ENCODE measurements at places on chromosomes 7 and 10.

- DNase-seq: no peak
Observed at GRCh38 chr7:102407910-102408309, 11.7 kb downstream of the PRKRIP1 start.

DNA sequence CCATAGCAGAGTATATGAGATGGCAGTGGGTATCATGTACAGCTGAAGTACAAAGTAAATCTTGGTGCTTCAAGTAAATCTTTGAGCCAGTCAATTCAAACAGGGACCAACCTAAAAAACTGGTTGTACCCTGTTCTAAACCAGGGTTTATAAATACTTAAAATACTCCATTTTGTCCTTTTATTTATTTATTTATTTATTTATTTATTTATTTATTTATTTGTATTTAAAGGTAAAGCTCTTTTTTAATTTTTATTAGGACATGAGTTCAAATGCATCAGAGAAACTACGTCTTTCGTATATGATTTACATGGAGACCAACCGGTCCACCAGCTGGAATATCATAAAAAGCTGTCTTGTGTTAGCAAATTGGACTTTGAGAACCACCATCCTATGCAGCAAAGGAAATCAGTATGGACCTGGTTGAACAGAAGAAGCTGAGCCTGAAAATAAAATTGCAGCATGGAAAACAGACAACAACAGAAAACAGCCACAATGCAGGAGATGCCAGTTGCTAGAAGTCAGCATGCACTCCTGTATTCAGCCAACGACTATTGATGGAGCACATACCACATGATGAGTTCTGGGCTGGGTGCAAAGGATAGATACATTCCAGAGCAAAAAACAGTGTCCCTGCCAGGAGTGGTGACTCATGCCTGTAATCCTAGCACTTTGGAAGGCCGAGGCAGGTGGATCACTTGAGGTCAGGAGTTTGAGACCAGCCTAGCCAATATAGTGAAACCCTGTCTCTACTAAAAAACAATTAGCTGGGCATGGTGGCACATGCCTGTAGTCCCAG is 60.0 kb downstream of the PLXNA4 start:
- DNase-seq: no peak

DNA sequence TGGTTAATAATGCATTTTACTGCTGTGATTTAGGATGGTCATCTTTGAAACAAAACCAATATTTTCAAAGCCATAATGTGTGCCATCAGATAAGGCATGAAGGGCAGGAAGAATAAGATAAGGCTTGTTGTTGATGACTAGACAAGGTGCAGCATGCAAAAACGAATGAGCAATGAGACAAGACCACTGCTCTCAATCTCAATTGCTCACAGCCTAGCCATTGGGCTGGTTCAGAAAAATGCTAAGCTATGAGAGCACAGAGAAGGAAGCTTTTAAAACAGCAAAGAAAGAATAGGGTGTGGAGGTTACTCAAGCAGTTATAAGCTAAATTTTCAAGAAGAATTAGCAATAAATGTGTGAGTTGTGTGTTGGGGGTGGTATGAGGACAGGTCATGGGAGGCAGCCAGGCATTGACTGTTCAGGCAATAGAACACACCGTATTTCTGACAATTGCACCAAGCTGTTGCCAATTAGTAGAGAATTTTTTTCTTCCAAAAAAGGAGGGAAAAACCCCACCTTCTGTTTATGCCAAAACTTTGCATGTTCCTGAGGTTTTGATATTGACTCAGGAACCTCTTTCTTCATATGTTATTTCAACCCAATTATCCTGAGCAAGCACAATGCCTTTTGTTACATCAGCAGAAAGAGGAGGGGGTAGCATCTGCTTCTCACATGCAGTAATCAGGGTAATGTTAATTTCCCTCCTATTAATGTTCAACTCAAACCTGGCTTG is 276.5 kb downstream of the HDAC9 start:
- no peak for DNase-seq

DNA sequence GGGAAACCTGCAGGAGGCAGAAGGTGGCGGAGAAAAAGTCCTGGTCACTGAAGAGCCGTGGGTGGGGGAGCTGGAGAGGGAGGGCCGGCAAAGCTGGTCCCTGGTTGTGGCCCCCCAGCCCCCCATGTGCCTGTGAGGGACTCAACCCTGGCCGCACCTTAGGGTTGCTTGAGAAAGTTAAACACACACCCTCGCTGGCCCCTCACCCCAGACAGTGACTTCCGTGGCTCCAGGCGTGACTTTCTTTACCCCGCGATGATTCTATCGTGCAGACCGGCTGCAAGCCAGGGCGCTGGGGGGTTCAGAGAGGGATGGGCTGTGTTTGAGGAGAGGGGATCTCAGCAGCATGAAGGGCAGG is 447.6 kb upstream of the FOXK1 start:
- no peak for DNase-seq

- DNase-seq: peak; percentile 44
Observed at GRCh38 chr10:98268694-98269431, 869 bp upstream of the LOXL4 start.

- no peak for DNase-seq
Observed at GRCh38 chr10:12924911-12925310, 76.6 kb downstream of the CCDC3 start.

DNA sequence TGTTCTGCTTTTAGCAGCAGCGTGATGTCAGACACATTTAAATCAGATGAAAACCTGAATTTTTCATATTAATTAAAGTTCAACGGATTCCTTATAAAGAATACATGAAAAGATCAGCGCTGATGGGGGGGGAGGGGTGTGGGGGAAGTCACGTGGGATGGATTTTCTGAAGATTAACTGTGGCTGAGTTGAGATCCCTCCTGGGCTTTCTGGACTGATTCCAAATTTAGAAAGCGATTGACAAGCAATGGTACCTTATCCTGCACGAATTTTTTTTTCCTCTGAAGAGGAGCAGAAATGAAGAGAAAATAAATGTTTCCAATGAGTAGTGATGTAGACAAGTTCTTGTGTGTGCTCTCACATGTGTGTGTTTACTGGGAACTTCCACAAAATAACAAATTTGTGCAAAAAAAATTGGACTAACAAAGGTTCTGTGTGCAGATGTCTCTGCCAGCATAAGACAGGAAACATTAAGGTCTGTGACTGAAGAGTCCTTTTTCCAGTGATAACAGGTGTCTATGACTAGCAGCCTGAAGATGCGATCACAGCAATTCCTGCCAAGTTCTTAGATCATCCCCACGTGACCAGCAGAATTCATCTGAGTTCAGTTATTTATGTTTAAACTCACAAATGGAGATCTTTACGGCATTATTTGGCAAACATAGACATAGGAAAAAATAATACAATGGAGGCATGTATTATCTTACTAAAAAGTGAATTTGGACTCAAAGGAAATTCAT is 585.2 kb upstream of the CELF2 start:
- no peak for DNase-seq

- DNase-seq: no peak
Observed at GRCh38 chr10:24569330-24569796, 154.3 kb downstream of the ARHGAP21 start.

DNA sequence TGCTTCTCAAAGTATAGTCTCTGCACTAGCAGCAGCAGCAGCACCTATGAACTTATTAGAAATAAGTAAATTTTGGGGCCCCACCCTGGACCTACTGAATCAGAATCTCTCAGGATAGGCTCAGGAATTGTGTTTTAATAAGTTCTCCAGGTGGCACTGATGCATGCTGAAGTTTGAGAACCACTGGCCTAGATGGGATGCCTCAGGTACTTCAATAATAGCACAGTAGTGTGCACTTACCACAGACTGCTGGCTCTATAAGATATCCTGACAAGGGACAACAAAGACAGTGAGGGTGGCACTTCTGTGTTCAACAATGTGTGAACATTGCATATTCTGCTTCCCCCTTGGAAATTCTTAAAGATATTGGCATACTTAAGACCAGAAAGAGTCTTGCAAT is 64.7 kb upstream of the HABP2 start:
- no peak for DNase-seq

GRCh38 chr7:151012031-151012692 is 12.1 kb downstream of the ATG9B start:
- no peak for DNase-seq

- no peak for DNase-seq
Observed at GRCh38 chr10:119301397-119301796, 94.0 kb downstream of the GRK5 start.

DNA sequence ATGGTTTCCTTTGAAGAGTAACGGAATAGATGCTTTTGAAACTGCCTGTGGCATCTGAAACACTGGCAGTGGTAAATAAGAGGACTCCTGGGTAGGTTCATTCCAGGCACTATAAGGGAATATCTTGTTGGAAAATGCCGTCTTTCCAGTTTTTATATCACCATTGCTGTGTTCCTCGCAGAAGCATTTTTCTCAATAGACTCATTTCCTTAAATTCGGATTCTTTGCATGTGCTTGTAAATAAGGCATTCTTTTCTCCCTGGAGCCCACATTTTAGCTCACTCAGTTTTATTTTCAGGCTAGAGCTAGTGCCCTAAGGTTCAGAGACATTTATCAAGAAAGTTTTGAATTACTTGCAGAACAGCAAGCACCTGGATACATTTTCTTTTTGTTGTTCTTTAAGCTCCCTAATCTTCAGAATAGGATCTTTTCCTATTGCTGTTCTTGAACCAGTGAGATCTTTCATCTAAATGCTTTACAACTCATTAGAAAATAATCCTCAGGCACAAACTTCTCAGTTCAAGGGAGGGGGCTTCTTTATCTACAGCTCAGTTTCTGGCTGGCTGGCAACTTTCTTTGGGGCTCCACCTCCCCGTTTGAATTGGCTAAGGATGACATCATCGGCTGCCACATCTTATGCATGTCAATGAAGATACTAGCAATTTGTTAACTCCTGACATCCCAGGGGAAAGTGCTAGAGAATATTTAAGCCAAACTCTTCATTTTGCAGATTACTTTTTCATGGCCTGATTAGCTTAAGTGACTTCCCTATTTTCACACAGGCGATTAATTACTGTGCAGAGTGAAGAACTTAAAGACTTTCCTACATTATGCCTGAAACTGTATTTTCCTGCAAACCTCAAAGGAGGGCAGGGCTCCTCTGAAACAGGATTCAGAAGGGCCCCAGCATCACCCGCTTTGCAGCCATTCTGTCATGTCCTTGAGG is 133.7 kb upstream of the RSU1 start:
- peak; percentile 4 for DNase-seq

- DNase-seq: no peak
Observed at GRCh38 chr7:28389504-28390395, 22.6 kb upstream of the CREB5 start.

GRCh38 chr10:299969-300368 is 164.7 kb downstream of the ZMYND11 start:
- no peak for DNase-seq

- no peak for DNase-seq
Observed at GRCh38 chr10:77422491-77423338, 214.9 kb downstream of the KCNMA1 start.

- DNase-seq: no peak
Observed at GRCh38 chr7:114502454-114503254, 88.0 kb downstream of the FOXP2 start.

DNA sequence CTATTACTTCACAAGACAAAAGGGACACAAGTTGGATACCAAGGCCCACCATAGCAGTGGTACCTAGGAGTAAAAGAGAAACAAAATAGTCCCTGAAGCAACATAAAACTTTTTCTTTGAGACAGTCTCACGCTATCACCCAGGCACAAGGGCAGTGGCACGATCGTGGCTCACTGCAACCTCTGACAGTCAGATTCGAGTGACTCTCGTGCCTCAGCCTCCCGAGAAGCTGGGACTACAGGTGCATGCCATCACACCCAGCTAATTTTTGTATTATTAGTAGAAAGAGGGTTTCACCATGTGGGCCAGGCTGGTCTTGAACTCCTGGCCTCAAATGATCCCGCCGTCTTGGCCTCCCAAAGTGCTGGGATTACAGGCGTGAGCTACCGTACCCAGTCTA is 59.0 kb upstream of the KCNMA1 start:
- no peak for DNase-seq

DNA sequence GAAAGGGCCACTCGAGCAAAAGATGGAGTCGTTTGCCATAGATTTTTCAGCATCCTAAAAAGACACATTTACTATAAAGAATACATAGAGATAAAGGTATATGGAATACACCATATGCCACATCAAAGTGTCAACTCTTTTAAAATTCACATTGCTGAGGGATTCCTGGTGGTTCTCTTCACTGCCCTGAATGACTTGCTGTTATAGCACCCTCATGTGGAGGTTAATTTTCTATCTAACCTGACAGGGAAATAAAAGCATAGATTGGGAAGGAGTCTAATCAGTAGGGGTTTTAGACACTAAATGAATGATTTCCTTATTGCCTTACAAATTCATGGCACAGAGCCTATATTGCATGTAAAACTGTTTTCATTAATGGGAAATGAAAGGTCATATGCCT is 25.9 kb downstream of the DNAH11 start:
- no peak for DNase-seq

- no peak for DNase-seq
Observed at GRCh38 chr10:125982260-125982948, 86.0 kb downstream of the FANK1 start.

DNA sequence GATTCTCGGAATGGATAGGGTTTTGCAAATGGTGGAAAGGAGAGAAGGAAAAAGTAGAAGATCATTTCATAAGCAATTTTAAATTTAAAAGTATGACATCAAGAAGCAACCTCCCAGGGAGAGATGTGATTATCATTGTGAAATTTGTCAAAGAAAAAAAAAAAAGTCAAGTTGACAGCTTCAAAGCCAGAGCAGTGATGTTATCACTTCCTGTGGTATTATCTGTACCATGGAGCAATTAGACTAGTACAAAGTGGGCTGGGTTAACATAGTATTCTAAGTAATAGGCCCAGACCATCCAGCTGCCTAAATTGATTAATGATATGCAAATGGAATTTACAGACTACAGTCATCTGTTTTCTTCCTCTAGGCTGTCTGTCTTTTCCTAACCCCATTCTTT is 84.0 kb upstream of the NPY start:
- no peak for DNase-seq

DNA sequence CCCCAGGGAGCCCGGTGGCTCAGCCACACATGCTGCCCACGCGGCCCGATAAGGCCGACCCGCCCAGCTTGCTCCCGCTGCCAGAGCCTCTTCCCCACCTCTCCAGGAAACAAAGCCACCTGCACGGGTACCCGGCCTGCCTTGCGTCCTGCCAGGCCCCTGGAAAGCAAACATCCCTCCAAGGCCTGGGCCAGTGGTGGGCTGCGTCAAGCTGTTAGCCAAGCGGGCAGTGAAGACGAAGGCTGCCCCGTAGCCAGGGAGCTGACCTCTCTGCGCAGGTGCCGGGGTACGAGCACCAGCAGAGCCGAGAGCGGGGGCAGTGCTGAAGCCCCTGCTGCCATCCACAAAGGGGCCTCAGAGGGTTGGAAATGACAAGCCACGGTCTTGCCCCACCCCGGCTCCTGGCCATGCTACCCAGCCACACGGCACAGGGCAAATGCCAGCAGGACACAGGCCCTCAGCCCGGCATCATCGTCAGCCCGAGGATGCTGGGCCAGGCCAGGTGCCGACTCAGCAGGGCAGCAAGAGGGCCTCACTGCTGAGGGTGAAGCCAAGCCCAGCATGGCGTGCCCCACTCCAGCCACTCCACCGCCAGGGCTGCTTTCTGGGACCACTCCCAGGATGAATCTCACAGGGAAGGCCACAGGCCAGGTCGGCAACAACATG is 140.0 kb downstream of the PTPRN2 start:
- DNase-seq: no peak

- no peak for DNase-seq
Observed at GRCh38 chr7:30934225-30934624, 22.6 kb downstream of the AQP1 start.

GRCh38 chr10:43952760-43953159 is 304.1 kb upstream of the ZNF32 start:
- no peak for DNase-seq

GRCh38 chr7:28623863-28624262 is 211.5 kb downstream of the CREB5 start:
- no peak for DNase-seq
